Thymus (tissue), 14 donors: ENCODE measurements at places on chromosomes 2 and 18. TPM values are rescaled to one million over a fixed set of nuclear protein-coding genes. Genes with fewer than 3 reads are reported as not detected.

Gene NR4A2
- 0.61 TPM for total RNA-seq

Gene GREB1L
- total RNA-seq: 0.09 TPM

- H3K36me3 ChIP-seq: no peaks in the 10 kb centered on the region
- DNase-seq: no peak
- H3K4me3 ChIP-seq: no peak overlapping the region
- H3K4me1 ChIP-seq: no peaks in the 10 kb centered on the region
- no peak overlapping the region for H3K27ac ChIP-seq
Observed at GRCh38 chr2:237882510-237883481, 23.4 kb downstream of the RAMP1 start.

DNA sequence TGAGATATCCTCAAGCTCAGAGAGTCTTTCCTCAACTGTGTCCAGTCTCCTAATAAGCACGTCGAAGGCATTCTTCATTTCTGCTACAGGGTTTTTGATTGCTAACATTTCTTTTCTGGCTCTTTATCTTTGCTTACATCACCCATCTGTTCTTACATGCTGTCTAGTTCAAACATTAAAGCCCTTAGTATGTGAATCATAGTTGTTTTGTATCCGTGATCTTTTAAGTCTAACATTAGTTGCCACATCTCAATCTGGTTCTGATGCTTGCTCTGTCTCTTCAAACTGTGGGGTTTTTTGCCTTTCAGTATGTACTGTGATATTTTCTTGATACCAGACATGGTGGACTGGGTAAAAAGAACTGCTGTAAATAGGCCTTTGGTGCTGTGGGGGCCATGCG lies 235.2 kb downstream of the SH3RF3 start:
- no peak overlapping the region for H3K27ac ChIP-seq
- H3K27me3 ChIP-seq: no peaks in the 10 kb centered on the region
- no peak for DNase-seq
- H3K4me3 ChIP-seq: no peak overlapping the region
- H3K36me3 ChIP-seq: no peaks in the 10 kb centered on the region

Gene GRHL1
- 1.2 TPM for total RNA-seq

GRCh38 chr2:236766850-236767249 lies 197.2 kb downstream of the ACKR3 start:
- H3K36me3 ChIP-seq: no peaks in the 10 kb centered on the region
- H3K27me3 ChIP-seq: no peaks in the 10 kb centered on the region
- no peak overlapping the region for H3K4me3 ChIP-seq
- H3K4me1 ChIP-seq: no peaks in the 10 kb centered on the region
- H3K27ac ChIP-seq: no peak overlapping the region

GRCh38 chr2:55887901-55888624 lies 35.5 kb downstream of the EFEMP1 start:
- no peak overlapping the region for H3K27ac ChIP-seq
- no peak for DNase-seq
- no peaks in the 10 kb centered on the region for H3K4me1 ChIP-seq
- no peak overlapping the region for H3K4me3 ChIP-seq
- no peaks in the 10 kb centered on the region for H3K27me3 ChIP-seq

Gene CYRIA
- 4.0 TPM for total RNA-seq

Gene OR6B2
- not detected for total RNA-seq
